Articular chondrocyte of knee joint (primary cell): ENCODE measurements at places on chromosomes 11 and 22. TPM values are rescaled to one million over a fixed set of nuclear protein-coding genes. Genes with fewer than 3 reads are reported as not detected.

Gene CXCR5
- total RNA-seq: under 0.01 TPM in 1 of 2 replicates, not detected in the other

Gene OR8D1
- total RNA-seq: not detected in 2 replicates

Gene OR5D18
- not detected in 2 replicates for total RNA-seq

Gene LIF
- 1.0 and 7.9 TPM in 2 replicates for total RNA-seq

Gene SHISAL1
- total RNA-seq: 47.0 and 55.8 TPM in 2 replicates

Gene TTC36
- 0.43 TPM in 1 of 2 replicates, not detected in the other for total RNA-seq

Gene STIM1
- 29.5 and 29.7 TPM in 2 replicates for total RNA-seq

Gene SPA17
- total RNA-seq: 18.9 and 23.9 TPM in 2 replicates
